ENCODE measurements at places on chromosomes 16 and 17.

DNA sequence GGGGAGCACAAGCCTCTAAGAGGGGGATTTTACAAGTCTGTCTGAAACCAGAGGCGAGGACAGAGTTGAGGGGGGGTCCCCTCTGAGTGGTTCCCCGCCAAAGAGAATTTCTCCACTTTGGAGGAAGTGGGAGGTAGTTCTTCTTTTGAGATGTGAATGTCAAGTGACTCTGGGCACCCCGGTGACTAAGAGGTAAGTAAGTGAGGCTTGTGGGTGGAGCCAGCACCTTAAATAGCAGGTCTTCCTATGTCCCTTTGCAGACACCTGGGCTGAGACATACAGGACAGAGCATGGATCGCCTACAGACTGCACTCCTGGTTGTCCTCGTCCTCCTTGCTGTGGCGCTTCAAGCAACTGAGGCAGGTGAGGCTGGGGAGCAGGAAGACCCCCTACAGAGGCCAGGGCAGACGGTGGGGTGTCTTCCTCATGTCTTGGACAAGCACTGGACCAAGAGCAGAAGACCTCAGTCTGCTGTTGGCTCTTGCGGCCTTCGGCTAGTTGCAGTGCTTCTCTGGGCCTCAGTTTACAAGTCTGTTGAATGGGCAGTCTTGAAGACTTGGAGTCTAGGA lies at the start of gene CCL22:
Gene CCL22, plus strand, starts transcription at position 257 of the 569 bp plus-strand sequence. Its CDS starts 34 bp downstream, at position 291.
- peak; percentile 44 for DNase-seq

- DNase-seq = no peak
These were observed 109.0 kb downstream of the HS3ST3A1 start for GRCh38 chr17:13492737-13493122.

DNA sequence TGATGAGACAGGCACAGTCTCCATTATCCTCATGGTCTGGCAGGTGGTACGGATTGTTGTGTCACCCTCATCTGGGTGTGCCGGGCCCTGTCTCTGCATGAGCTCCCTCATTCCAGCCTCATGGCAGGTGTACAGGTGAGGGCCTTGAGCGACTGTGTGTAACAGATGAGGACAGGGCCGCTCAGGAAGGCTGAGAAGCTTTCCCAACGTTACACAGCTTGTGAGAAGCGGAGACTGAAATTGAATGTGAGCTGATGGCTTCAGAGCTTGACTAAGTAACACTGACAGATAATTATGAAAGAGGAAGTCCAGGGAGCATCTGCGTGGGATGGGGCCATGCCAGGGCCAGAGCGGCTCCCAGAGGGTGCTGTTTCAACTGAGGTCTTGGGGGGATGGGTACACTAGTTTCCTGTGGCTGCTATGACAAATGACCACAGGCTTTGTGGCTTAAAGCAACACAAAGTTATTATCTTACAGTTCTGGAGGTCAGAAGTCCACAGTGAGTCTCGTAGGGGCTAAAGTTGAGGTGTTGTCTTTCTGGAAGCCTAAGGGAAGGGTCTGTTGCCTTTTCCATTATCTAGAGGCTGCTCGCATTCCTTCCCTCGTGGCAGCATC lies 36.7 kb downstream of the CMIP start:
- DNase-seq = peak; percentile 95

GRCh38 chr16:24069036-24069590 lies 187.0 kb upstream of the CACNG3 start:
- DNase-seq = no peak

GRCh38 chr17:61349350-61349749 lies 50.3 kb upstream of the TBX2 start:
- DNase-seq = peak; percentile 46
